Urothelium cell line (cell line): ENCODE measurements at places on chromosomes 2 and 18.

DNA sequence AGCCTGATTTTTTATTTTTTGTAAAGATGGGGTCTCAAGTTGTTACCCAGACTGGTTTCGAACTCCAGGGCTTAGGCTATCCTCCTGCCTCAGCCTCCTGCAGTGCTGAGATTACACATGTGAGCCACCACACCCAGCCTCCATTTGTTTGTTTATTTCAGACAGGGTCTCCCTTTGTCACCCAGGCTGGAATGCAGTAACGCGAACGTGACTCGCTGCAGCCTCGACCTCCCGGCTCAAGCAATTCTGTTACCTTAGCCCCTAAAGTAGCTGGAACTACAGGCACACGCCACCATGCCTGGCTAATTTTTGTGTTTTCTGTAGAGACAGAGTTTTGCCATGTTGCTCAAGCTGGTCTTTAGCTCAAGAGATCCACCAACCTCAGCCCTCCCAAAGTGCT lies 27.2 kb downstream of the UBXN4 start:
- DNase-seq: no peak

GRCh38 chr2:239294571-239295054 lies 106.2 kb downstream of the HDAC4 start:
- no peak for DNase-seq

GRCh38 chr2:130911482-130911881 lies 74.8 kb downstream of the ARHGEF4 start:
- no peak for DNase-seq

DNA sequence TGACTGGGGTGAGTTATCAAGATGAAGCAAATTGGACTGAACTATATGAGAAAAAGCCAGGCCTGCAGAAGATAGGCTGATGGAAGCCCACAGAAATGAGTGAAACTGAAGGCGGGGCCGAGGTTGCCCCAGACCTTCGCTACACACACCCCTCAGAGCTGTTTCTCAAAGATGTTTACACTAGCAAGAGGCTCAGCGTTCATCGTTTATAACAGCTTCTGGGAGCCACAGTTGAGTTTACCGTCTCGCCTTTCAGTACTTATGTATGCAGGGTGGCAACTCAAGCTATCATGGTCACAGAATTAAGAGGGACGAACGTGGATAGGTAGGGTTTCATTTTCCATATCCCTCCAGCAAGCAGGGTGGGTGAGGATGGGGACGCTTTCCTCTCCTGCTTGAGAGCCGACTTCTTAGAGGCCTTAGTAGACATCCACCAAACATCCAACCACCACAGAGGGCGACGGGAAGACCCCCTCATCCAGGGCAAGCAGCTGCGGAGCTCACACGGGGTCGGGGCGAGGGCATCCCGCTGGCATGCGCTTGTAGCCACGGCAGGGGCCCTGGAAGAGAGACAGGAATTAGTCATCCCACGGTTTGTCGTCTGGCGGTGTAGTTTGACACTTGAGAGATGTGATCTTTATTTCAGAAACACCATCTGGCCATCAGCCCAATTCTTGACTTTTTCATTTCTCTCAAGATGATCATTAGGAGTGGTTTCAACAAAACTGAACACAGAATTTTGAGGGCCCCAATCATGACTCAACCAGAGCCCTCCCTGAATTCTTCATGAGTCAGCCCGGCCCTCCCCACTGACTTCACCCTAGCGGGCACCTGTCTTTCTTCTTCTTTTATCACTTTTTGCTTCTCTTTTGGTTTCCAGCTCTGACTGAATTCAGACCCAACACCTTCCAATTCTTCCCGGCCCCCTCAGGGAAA lies 109.1 kb upstream of the CTDP1 start:
- peak; percentile 89 for DNase-seq

- no peak for DNase-seq
These were observed 233.3 kb downstream of the INSIG2 start for GRCh38 chr2:118321432-118322105.

DNA sequence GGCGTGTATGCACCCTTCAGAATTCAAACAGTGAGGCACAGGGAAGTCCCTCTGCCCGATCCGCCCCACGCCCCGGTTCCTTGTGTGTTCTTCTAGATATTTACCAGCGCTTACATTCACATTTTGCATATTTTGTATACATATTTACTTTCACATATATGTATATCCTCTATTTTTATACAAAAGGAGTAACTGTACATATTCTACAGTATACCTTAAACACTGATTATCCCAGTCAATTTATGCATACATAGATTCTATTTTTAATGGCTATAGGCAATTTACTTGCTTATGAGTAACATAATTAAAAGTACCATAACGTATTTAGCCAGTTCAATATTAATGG lies 307 bp upstream of the DUSP11 start:
- DNase-seq: no peak

GRCh38 chr2:169139145-169139544 lies 69.8 kb downstream of the DHRS9 start:
- no peak for DNase-seq

DNA sequence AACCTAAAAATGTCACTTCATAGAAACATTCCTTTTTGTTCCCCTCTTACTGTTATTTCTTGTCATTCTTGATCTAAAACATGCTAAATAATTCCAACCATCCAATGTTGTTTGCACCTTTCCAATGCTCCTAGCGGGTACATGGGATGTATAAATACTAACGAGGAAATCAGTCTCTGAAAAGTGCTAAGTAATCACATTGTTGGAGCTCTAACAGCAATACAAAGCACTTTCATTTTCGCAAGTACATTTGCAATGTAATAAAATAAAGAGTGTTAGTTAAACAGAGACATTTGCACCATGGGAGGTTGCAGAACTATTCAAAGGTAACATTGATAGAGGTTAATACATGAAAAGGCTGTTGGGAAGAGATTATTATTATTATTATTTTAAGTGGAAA lies 286.2 kb upstream of the ACVR2A start:
- DNase-seq: no peak

DNA sequence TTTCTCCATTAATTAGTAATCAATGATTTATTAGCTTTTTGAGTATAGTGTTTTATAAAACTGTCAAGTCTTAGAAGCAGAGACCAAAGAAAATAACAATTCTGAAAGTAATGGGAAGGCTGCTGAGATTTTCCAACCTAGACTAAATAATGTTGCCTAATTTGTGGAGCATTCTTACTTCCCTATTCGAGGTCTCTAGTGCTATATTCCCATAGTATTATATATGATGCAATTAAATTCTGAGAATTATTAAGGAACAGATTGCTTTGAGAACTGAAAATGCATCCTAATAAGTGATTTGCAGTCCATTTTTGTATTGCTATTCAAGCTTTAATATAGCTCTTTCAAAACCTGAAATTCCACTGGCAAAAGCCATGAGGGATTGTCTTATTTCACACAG lies 27.7 kb upstream of the DOCK10 start:
- no peak for DNase-seq

GRCh38 chr2:69213201-69213600 lies 173.8 kb downstream of the GFPT1 start:
- DNase-seq: no peak

GRCh38 chr2:63977904-63978303 lies 41.3 kb downstream of the VPS54 start:
- DNase-seq: no peak

GRCh38 chr18:66209656-66210055 lies 394.2 kb downstream of the CDH19 start:
- DNase-seq: no peak

DNA sequence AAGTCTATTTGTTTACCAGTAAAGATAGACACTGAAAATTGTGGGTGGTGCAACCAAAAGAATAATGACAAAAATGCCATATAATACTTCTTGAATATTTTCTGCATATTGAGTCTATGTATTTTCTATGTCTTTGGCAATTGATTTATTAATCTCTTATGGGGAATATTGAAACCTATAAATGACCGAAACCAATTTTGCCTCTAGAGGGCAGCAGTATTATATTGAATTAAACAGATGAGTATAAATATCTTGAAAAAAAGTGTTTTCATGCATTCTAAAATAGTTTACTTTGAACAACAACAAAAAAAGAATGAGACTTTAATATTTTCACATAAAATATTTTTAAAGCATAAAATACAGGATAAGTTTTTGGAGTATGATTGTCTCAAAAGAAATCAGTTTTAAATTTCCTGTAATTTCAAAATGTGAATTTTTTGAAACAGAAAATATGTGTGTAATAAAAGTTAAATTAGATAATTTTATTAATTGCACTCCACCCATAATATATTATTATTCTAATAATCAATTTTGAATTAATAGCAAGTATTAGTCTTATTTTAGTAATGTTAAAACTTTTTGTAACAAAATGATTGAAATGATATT lies 49.9 kb upstream of the CALCRL start:
- no peak for DNase-seq

GRCh38 chr2:84713441-84713840 lies 167.4 kb downstream of the TRABD2A start:
- no peak for DNase-seq

GRCh38 chr18:45635893-45636509 lies 20.7 kb downstream of the SLC14A2 start:
- no peak for DNase-seq

DNA sequence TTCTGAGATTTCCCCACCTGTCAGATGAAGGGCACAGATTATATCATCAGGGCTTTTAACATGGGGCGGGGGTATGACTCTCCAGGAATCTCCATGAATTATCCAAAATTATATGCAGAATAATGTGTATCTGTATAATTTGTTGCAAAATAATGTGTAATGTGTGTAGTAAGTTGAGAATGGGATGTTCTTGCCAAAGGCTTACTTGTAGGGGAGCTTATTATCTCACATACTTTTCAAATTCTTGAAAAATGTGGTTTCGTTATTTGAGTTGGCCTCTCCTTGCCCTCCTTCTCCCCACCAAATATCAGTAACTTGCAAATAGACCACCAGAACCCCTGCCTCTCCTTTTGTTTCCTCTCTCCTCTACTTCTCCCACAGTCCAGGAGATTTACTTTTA lies 35.6 kb downstream of the UBR3 start:
- no peak for DNase-seq

- no peak for DNase-seq
These were observed 88.8 kb upstream of the SNTG2 start for GRCh38 chr2:861655-862354.
